ENCODE measurements at places on chromosomes 16 and 17.

DNA sequence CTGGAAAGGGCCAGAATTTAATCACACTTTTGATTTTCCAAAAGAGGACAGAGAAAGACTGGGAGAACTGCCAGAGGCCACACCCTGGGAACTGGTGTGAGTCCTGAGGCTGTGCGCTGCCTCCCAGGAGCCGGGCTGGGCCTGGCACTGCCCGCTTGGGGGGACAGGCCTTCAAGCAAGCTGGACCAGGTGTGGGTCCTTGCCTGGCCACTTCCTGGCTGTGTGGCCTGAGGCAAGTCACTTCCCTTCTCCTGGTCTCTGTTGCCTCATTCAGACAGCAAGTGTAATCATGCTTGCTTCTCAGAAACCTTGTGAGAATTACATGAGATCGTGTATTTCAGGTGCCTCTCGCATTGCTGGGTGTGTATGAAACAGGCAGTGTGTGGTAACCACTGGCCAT, 143.0 kb downstream of the SNX29 start:
- no peak for DNase-seq

DNA sequence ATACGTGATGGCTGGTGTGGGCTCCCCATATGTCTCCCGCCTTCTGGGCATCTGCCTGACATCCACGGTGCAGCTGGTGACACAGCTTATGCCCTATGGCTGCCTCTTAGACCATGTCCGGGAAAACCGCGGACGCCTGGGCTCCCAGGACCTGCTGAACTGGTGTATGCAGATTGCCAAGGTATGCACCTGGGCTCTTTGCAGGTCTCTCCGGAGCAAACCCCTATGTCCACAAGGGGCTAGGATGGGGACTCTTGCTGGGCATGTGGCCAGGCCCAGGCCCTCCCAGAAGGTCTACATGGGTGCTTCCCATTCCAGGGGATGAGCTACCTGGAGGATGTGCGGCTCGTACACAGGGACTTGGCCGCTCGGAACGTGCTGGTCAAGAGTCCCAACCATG, 5.6 kb downstream of the MIEN1 start:
- DNase-seq: no peak

DNA sequence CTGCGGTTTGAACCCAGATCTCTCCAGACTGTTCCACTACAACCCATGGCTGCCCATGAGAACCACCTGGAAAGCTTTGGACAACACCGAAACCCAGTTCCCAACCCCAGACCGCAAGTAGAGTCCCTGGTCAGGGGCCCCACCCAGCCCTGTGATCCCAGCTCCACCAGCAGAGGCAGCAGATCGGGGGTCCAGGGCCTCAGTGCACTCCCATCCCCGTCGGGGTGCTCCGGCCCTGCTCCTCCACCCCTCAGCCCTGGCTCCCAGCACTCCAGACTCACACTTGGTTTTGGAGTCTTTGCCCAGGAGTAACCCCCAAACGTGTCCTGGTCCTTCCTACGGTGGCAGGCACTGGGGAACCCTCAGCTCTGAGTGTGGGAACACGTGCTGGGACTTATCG, 20.7 kb upstream of the OSGIN1 start:
- no peak for DNase-seq

DNA sequence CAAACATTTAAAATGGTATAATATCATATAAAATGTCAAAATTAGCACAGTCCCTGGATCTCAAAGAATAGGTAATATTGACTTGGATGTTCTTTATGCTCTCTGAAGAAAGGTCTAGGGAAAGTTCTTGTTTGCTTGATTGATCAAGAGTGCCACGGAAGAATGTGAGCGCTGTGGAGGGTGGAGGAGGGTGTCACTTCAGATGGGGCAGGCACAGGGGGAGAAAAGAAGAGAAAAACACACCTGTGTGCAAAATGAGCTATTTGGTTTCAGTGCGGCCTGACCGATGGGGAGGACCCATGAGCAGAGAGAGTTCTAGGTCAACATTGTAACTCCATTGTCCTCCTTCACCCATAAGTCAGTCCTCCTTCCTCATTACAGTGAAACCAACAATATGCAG, 8.8 kb upstream of the VPS4A start:
- DNase-seq: no peak

- no peak for DNase-seq
Observed at GRCh38 chr17:78642707-78643106, 65.5 kb upstream of the DNAH17 start.

- DNase-seq: no peak
Observed at GRCh38 chr17:19544366-19544765, 10.7 kb downstream of the SLC47A1 start.

DNA sequence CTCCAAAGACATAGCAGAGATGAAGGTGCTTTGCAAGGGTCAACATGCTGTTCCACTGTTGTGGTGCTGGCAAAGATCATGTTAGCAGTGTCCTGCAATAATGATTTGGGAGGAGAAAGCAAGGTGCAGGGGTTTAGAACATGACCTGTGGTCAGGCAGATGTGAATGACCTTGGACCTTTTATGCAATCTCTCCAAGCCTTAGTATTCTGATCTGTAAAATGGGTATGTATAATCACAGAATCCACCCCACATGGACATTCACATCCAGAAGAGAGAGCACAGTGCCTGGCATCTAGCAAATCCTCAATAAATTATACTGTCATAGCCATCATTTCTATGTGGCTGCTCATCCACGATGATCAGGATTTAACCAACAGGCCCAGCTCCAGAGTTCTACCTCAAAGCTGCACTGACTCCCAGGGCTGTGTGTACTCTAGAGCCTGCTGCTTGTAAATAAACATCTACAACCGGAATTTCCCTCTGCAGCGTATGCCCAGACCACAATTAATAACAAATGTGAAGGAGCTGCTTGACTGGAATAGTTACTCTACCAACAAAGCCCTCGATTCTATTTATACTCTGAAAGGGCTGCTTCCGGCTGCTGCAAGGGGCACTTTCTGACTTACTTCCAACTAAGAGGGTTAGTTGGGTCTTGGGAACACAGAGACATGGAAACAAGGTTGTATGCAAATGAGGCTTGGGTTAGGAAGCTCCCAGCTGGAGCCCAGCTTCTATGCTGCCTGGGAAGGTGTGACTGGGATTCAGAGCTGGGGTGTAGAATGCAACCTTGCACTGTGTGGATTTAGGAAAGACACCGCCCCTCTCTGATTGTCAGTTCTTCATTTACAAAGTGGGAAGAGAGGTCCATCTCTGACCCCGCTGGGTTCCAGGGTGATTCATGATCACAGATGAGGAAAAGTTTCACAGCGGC, 265.2 kb downstream of the XYLT1 start:
- no peak for DNase-seq

GRCh38 chr16:67349172-67349571, 22.6 kb downstream of the LRRC36 start:
- no peak for DNase-seq

- DNase-seq: no peak
Observed at GRCh38 chr17:45703348-45703747, 80.8 kb upstream of the CRHR1 start.

DNA sequence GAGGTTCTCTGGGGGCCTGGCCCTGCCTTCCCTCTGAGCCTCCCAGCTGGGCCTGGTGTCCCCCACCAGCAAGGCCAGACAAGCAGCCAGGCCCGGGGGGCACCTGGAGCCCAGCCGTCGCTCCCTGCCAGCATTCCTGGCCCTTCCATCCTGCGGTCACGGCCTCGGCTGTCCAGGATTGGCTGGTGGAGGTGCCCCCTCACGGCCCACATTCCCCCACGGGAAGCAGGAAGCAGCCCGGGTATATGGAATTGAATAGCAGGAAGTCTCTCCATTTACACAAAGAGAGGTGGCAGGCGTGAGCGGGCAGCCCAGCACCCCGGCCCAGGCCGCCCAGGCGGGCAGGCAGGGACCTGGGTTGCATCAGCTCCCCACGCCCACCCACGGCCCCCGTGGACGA, 14.5 kb downstream of the TRAF7 start:
- DNase-seq: no peak

DNA sequence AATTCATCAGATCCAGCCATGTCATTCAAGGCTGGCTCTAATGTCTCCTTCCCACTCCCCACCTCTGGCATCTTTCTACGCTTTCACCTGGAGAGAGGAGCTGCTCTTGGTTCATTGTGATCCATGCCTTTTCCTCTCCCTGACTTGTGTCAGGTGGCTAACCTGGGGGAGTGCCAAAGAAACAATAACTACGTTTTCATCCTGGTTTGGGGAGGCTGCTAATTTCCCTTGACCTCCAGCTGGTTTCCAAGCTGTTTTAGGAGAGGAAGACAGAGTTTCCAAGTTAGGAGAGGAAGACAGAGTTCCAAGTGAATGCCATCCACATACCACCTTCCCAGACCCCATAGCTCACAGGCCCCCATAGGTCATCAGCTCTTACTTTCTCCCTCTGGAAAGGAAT, 40.0 kb upstream of the HLF start:
- no peak for DNase-seq

GRCh38 chr17:79047923-79048825, 24.2 kb downstream of the C1QTNF1 start:
- no peak for DNase-seq

- DNase-seq: no peak
Observed at GRCh38 chr17:36936455-36937000, 747 bp upstream of the LHX1 start.

DNA sequence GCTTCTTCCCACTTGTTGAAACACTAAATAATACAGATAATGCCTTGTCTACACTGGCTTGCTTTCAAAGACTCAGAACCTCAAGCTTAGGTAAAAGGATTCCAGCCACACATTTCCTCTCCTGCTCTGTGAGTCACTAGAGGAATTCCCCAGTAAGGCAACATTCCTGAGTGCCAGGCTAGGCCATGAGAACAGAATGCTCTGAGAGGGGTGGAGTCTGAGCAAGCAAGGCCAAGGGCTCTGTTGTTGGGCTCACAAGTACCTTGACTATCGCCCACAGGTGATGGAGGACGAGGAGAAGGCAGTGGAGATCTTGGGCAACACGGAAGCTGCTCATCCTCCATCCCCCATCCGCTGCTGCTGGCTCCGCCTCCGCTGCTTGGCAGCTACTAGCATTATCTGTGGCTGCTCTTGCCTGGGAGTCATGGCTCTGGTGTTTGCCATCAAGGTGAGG, 6.7 kb upstream of the PHKG2 start:
- no peak for DNase-seq

GRCh38 chr16:18969855-18970240, 13.9 kb upstream of the TMC7 start:
- DNase-seq: no peak

DNA sequence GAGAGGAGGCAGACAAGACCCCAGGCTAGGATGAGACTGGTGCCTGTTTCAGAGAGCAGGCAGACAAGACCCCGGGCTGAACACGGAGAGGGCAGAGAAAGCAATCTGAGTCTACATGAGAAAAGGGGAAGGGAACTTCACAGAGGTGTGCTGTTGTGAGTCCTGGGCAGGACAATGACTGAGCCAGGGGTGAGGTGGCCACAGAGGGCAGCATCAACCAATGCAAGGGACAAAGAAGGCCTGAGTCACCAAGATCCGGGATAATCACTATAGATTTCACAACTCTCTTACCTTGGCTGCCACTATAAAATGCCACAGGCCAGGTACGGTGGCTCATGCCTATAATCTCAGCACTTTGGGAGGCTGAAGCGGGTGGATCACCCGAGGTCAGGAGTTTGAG, 89.0 kb downstream of the SLC39A11 start:
- DNase-seq: no peak

GRCh38 chr16:19105891-19106624, 7.7 kb upstream of the ITPRIPL2 start:
- no peak for DNase-seq
